ENCODE measurements at places on chromosomes 3 and 15. TPM values are rescaled to one million over a fixed set of nuclear protein-coding genes. Genes with fewer than 3 reads are reported as not detected.

DNA sequence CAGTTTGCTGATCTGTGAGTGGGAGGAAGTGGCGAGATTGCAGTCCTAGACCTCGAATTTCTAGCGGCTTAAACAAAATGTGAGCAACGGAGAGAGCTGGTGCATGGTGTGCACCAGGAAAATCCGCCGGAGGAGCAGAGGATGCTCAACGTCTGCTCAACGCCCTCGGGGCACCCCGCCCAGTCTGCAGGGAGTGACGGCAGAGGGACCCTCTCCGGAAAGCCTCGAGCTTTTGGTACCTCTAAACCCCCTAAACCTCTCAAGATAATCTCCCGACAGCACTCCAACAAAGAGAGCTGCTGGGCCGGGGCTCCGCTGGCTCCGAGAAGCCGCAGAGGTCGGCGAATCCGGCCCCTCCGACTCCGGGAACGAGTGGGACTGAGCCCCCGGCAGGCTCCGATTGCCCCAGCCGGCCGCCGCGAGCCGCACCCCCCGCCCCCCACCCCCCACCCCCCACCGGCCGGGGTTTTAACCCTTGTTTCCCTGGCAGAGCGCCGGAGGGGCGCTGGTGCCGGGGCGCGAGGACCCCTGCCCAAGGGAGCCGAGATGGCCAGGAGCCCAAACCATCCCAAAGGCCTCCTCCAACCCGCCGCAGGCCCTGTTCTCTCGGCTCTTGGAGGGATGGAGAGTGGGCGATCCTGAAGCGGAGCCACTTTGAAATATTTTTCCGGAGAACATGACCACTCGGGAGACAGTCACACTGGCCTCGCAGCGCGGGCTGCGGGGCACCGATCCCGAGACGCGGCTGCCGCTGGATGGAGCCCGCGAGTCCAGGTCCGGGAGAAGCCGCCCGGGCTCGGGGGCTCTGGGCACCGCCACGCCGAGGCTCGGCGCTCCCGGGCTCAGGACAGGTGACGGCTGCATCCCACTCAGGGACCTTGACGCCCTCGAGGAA, 1.5 kb downstream of the MEGF11 start:
- H3K27ac ChIP-seq = no peak overlapping the region
- H3K4me1 ChIP-seq = peaks cover 5% of the 10 kb centered on the region
- DNase-seq = peak; percentile 80
- H3K4me3 ChIP-seq = peak overlapping the region; percentile 85

DNA sequence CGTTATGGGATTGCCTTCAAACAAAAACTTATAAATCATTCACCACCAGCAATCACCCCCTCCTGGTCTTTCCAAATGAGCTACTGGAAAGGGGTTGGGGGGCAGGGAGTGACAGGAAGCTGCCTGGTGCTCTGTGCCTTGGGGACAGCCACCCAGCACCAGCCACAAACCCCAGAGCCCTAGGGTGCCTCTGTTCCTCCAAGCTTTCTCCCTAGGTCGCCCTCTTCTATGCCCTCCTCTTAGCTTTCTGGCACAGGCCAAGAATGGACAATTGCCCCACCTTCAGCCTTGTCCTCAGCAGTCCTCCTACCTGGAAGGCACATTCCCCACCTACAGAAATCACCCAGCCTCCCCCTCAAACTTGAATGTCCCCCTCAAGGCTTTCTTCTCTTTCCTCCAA, 3.3 kb downstream of the OXTR start:
- no peak overlapping the region for H3K4me3 ChIP-seq
- H3K27me3 ChIP-seq = peaks cover 63% of the 10 kb centered on the region
- DNase-seq = no peak
- H3K4me1 ChIP-seq = peaks cover 11% of the 10 kb centered on the region

DNA sequence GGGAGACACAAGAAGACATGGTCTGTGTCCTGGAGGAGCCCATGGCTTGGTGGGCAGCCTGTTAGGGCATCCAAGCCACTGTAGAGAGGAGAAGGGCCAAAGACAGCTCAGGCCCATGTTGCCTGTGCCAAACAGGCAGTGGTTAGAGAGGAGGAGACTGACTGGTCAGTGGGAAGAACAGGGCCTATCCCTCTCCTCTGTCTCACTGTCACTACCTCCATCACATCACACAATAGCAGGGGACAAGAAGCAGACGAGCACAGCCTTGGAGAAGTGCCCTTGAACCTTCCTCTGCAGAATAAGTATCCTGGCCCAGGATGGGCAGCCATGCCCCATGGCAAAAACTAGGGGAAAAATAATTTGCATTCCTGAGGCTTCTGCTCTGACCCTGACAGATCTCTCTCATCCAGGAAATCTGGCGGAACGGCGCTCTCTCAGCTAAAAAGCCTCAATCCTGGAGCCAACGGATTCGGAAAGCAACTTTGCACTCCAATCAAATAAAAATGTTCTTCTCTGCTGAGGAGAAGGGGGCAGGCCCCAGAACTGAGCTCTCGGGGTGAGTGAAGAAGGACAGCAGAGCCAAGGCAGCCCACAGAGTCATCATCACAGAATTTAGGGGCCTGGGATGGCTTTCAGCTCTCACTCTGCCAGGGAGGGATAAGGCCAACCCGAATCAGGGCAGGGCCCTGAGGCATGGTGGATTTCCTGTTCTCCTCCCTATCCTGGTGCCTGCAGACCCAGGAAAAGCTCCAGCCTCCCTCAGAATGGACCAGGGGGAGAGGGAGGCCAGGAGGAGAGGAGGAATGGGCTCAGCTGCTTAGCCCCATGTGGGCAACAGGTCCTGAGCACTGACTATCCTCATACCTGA, 1.6 kb downstream of the SHF start:
- no peaks in the 10 kb centered on the region for H3K36me3 ChIP-seq
- peaks cover 12% of the 10 kb centered on the region for H3K27me3 ChIP-seq

GRCh38 chr15:41513506-41514227, at the start of gene LTK:
Gene LTK (minus strand): TSS chr15:41513827. CDS start chr15:41513709, 118 bp downstream.
- H3K4me1 ChIP-seq = peaks cover 4% of the 10 kb centered on the region
- peak within 1 kb of the TSS; percentile 36 for H3K27ac ChIP-seq
- peaks cover 48% of the 10 kb centered on the region for H3K27me3 ChIP-seq

DNA sequence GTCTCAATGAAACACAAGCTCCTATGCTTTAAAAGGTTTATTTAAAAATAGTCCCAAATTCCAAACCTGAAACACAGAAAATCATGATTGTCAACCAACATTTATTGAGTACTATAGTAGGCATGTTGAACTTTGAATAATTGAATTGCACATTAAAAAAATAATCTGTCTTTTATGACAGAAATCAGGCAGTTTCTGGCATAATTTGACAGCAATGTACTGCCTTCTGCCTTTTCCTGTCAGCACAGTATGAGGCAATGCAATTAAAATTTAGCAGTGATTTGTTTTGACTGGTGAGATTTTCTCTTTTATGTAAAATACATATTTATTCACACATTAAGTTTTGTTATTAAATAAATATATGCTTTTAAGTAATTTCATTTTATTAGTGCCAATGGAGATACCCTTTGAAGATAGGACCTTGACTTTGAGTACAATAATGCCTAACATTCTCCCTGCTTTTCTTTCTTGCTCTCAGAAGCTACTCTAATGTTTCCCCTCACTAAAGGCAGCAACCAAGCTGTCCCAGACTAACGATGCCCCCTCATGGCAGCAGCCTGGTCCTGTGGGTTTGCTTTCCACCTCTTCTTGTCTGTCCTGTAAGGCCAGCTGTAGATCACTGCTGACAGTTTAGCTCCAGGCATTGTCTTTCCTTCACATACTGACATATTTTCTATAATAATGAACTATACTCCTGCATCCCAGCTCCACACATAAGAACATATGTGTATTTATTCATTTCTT, 346.7 kb downstream of the IL20RB start:
- no peaks in the 10 kb centered on the region for H3K36me3 ChIP-seq
- H3K4me3 ChIP-seq = no peak overlapping the region
- H3K27me3 ChIP-seq = peaks cover 3% of the 10 kb centered on the region
- no peak overlapping the region for H3K27ac ChIP-seq
- no peak for DNase-seq

- H3K27me3 ChIP-seq = no peaks in the 10 kb centered on the region
- H3K4me3 ChIP-seq = peak overlapping the region; percentile 32
Observed at GRCh38 chr3:172138792-172139507, 99.6 kb downstream of the FNDC3B start.

- no peak overlapping the region for H3K27ac ChIP-seq
- DNase-seq = no peak
- no peaks in the 10 kb centered on the region for H3K4me1 ChIP-seq
- H3K36me3 ChIP-seq = no peaks in the 10 kb centered on the region
- no peaks in the 10 kb centered on the region for H3K27me3 ChIP-seq
- no peak overlapping the region for H3K4me3 ChIP-seq
Observed at GRCh38 chr3:64575211-64575844, 112.5 kb downstream of the ADAMTS9 start.

GRCh38 chr15:60076582-60077276, 72.6 kb downstream of the FOXB1 start:
- H3K4me3 ChIP-seq = no peak overlapping the region
- DNase-seq = no peak
- H3K27ac ChIP-seq = no peak overlapping the region
- H3K4me1 ChIP-seq = peaks cover 31% of the 10 kb centered on the region

GRCh38 chr3:194090716-194091115, 45.2 kb upstream of the HES1 start:
- no peaks in the 10 kb centered on the region for H3K27me3 ChIP-seq
- peaks cover 63% of the 10 kb centered on the region for H3K4me1 ChIP-seq
- H3K27ac ChIP-seq = peak overlapping the region; percentile 68
- DNase-seq = no peak

- H3K27me3 ChIP-seq = no peaks in the 10 kb centered on the region
- peaks cover 22% of the 10 kb centered on the region for H3K4me1 ChIP-seq
- no peak for DNase-seq
- no peaks in the 10 kb centered on the region for H3K36me3 ChIP-seq
- H3K4me3 ChIP-seq = no peak overlapping the region
Observed at GRCh38 chr15:78064544-78064943, 13.0 kb downstream of the TBC1D2B start.

DNA sequence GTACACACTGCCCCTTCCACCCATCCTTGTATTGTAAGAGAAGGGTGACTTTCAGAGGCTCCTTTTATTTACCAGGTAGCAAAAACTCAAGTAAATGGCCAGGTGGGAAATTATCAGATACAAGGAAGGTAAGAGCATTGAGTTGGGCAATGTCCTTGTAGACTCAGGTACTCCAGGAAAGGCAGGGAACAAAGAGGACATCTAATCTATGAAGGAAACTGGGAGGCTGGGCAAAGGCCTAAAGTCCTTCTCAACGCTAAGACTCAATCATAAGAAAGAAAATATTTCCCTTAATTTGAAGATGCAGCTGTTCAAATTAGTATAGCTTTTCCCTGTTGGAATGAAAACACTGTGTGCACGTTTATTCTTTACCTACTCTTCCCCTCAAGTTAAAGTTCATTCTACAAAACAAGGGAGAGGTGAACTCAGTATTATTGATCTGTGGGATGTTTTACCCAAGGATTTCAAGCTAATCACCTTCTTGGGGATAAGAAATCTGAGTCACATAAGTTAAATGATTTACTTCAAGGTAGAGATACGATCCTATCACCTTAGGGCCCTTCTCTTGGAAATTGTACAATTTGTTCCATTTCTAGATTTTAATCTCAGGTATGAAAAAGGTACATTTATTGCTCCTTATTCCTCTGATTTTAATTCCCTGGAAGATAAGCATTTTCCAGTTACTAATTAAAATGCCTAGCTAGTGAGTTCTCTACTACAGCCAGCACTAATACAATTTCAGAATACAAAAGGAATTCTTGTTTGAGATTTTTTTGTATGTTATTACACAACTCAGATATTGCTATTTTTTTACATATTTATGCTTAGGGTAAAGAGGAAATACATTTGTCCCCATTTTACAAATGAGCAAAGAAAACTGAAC, 80.6 kb downstream of the PLD1 start:
- H3K4me1 ChIP-seq = peaks cover 4% of the 10 kb centered on the region
- peaks cover 14% of the 10 kb centered on the region for H3K36me3 ChIP-seq

- peaks cover 38% of the 10 kb centered on the region for H3K36me3 ChIP-seq
- no peak for DNase-seq
- H3K4me3 ChIP-seq = peak overlapping the region; percentile 74
- peaks cover 25% of the 10 kb centered on the region for H3K4me1 ChIP-seq
Observed at GRCh38 chr15:76935620-76936019, 4.1 kb downstream of the RCN2 start.

DNA sequence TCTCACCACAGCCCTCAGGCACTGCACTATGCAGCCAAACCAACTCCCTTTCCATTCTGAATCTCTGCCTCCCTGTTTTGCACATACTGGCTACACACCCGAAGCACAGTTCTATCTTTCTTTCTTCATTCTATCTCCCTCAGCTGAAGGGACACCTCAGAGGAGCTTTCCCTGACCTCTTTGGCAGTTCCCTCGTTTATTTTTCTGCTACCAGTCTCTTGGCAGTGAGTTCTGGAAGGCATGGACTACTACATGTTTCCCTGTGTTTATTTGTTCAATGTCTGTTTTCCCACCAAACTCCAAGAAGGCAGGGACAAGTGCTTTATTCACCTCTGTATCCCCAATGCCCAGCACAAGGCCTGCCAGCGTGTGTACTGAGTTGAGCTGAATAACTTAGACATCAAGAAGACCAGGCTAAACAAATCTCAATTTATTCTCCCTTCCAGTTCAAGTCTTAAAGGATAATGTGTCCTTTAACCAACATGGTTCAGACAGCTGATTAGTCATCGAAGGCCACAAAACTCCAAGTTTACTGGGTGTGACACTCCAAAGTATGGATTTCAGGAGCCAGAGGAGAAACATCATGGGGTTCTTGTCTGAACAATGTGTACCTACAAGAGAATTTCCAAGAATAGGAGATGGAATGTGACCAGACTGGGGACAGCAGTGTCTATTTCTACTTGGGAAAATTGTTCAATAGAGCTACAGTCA, 260.1 kb upstream of the CTNNB1 start:
- peaks cover 13% of the 10 kb centered on the region for H3K4me1 ChIP-seq
- no peaks in the 10 kb centered on the region for H3K36me3 ChIP-seq
- H3K27ac ChIP-seq = peak overlapping the region; percentile 83

DNA sequence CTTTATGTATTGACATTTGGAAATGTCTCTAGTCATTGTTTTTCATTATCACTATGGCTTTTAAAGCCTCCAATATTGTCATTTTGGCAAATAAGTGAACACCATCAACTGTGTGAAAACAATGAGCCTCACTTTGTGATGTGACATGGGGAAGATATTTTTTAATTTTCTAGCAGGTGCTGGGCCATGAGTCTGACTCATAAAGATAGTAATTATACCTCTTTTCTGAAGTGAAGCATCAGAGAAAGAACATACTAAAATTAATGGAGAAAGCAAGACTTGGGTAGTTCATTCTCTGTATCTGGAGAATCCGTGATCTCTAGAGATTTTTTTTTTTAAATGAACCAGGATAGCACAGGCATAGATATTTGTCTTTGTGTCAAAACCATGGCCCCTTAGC, 100.8 kb downstream of the CCNL1 start:
- peaks cover 1% of the 10 kb centered on the region for H3K4me1 ChIP-seq
- H3K36me3 ChIP-seq = no peaks in the 10 kb centered on the region

KNSTRN gene
- 52.2 TPM for total RNA-seq

MGLL gene
- 28.8 TPM for total RNA-seq

TMEM108 gene
- 4.8 TPM for total RNA-seq

ARNT2 gene
- total RNA-seq = 22.4 TPM

AADAC gene
- 1.3 TPM for total RNA-seq

NEK10 gene
- total RNA-seq = 1.4 TPM

CCR1 gene
- 0.98 TPM for total RNA-seq

STRA6 gene
- total RNA-seq = 158 TPM

Measured in type B pancreatic cell (in vitro differentiated cells).